Stimulated activated CD8-positive, alpha-beta memory T cell treated with anti-CD3 and anti-CD28 coated beads, Interleukin-4, amount 100 ng/mL, for 1 hour (primary cell): ENCODE measurements at places on chromosomes 2 and 18.

DNA sequence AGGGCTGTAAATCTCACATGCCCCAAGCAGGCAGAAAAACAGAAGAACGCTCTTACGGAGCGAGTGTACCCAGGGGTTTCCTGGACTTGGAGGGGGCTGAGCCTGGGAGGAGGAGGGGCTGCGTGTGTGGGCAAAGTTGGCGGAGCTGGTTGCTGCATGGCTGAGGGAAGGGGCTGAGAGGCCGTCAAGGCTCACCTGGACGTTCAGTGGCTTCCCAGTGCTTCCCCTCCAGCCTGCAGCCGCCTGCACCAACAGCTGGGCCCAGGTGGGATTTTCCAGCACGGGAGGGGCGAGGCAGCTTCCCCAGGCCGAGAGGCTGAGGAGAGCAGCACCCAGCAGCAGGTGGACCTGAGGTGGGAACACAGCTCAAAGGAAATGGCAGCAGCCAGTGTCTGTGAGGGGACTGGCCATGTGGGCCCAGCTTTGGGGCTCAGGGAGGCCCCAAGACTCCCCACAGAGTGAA, 70.6 kb upstream of the CTDP1 start:
- DNase-seq: no peak

- no peak for DNase-seq
These were observed 108.2 kb upstream of the RAB12 start for GRCh38 chr18:8501044-8501443.

- no peak for DNase-seq
These were observed 171.3 kb downstream of the CDH7 start for GRCh38 chr18:65922103-65922502.

DNA sequence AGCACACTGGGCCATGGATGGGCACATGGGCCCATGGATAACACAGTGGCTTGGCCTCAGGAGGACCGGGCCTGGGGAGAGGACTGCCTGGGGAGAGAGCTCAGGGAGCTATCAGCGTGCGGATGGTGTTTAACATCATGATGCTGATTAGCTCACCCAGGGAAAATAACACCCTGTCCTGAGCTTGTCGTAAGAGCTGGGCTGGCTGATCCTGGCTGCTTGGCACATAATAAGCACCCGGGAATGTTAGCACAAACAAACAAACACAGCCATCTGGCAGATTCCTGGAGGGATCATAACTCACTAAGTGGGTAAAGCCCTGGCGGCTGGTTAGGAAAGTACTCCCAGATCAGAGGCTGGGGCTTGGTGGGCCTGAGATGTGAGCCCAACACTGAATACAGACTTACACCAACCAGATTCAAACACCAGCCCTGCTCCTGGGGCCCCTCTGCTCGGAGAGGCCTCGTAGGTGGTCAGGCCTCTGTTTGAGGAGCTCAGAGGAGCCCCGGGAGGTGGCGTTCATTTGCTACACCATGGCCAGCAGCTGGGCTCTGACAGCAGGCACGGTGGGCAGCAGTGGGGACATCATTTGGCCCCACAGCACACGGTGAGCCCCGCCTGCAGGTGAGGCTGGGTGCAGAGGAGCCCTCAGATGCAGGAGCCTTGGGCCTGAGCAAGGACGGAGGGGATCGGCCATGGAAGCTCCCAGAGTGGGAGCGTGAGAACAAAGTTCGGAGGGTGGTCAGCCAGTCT, 193.4 kb upstream of the HDAC4 start:
- no peak for DNase-seq

GRCh38 chr18:74083557-74083952, 64.1 kb downstream of the FBXO15 start:
- DNase-seq: no peak

DNA sequence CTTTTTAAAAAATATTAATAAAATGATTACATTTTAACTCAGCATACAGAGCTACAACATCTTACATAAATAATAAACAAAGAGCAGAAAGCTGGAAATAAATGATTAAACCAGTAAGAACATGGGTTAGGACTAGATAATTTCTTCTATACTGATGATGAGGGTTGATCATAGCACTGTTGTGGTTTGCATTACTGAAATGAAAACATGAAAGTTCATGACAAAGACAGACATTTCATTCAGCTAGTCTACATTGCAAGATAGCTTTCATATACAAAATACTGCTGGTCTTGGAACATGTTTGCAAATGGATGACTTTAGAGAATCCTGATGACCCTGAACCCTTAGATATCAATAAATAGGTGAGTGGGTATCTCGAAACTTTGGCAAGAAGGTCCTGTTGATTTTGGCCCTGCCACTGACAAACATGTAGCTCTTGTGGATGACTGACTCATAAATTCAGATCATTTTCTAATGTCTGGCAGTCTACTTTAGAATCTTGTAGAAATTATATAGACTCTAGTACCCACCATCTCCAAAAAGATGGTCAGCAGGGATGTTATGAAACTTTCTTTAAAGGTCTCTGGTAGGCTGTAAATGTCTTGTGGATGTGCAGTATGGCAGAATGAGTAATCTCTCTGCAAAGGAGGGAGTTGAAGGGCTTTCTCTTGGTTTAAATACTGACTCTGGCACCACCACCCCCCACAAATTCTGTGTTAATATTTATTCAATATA, 15.5 kb upstream of the CDC42EP3 start:
- DNase-seq: no peak

DNA sequence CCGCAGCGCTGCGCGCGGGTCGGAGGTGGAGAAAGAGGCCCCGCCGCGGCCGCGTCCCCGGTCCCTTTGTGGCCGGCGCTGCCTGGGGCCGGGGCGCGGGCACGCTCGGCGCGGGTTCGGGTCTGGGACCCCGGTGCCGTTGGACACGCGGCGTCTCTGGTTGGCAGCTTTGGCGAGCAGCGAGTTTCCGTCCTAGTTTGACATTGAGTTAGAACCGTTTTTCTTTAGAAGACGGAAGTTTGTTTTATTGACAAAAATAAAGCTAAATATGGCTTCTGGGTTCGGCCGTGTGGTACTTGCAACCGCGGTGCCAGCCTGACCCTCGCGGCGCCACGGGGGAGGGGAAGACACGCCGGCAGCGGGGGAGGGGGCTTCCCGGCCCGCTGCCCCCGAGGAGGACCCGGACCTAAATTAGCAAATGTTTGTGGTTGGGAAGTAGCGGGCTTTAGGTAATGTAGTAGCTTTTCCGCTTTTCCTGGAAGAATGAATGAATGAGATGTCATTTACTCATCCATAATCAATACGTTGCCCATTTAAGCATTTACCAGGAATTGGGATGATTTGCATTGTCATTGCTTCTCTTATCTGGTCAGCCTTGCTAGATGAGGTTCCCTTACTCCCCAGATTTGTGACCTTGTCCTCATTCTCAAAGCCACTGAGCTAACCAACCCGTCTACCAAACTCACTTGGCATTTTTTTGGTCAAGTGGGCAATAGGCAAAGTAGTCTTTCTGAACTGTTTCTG, 530 bp downstream of the GALNT1 start:
- no peak for DNase-seq
